ENCODE measurements at places on chromosomes 4 and X.

DNA sequence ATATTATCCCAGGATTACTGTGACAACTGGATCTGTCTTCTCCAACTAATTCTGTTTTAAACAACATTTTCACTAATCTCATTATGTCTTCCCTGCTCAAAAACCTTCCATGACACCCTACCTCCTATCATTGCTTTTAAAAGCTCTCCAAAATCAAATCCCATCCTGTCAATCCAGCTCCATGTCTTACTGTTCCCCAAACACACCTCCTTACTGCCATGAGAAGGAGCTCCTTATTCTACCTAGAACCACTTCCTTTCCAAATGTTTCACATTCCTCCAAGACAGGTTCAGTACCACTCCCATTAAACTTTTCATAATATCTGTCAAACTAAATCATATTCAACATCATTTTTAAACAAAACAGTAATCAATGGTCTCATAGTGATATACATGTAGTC lies 66.9 kb upstream of the WDR17 start:
- no peak for DNase-seq

GRCh38 chr4:128298146-128298758 lies 10.6 kb upstream of the PGRMC2 start:
- DNase-seq, result peak; percentile 16

DNA sequence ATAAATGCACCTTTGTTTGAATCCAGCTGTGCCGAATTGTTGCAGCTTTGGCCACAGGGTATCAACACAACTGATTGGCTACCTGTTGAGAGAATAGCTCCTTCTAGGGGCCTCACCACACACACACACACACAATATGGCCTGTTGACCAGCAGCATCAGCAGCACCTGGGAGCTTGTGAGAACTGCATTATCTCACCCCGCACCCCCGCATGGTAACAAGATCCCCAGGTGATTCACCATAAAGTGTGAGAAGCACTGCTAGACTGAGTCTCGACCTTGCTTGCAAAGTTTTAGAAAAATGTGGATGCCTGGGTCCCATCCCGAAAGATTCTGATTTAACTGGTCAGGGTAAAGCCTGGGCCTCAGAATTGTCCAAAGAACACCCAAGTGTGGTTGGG lies 176.9 kb upstream of the PRPS2 start:
- DNase-seq, result no peak

- no peak for DNase-seq
These were observed 335.5 kb upstream of the IGFBP7 start for GRCh38 chr4:57445686-57446085.

GRCh38 chr4:94798808-94799207 lies 41.1 kb downstream of the BMPR1B start:
- DNase-seq, result no peak

Data from Caco-2 (cell line).